ENCODE measurements at places on chromosomes 12 and 14. TPM values are rescaled to one million over a fixed set of nuclear protein-coding genes. Genes with fewer than 3 reads are reported as not detected.
A peak's percentile ranks its signal among the peaks of the same experiment; 100 is the strongest.

CBX5 gene
- polyA plus RNA-seq = 10.5 TPM

DNA sequence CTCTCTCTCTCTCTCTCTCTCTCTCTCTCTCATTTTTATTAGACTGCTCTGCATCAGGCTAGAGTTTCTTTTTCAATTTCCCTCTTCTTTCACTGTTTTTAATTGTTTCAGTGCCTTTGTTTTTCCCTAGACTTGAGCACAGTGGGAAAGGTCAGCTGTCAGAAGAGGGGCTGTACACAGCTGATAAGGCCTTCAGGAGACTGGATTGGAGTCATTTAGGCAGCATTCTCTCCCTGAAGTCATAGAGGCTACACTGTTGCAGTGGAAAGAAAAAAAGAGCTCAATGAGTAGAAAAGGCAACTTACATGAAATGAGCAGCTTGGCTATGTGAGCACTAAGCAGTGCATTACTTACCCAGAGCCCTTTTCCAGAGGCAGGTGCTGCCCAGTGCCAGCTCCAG, 456.9 kb downstream of the NRXN3 start:
- no peak for DNase-seq

GRCh38 chr12:116015525-116015924, 262.0 kb downstream of the MED13L start:
- DNase-seq = peak; percentile 27

DNA sequence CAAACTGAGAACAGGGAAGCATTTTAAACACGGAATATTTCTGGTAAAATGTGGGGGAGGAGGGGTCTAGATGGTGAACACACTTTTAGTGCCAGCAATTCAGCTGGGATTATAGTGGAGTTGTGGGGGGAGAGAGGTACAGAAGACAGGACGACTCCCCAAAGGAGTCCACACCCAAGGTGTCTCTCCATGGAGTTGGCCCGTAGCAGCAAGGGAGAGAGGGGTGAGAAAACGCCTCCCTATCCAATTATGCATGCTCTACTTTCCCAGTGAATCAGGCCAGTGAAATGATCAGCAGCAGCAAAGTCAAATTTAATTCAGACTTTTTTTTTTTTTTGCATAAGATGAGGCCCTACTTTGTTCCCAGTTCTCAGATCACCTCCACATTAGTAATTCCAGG, 38.6 kb downstream of the BTG1 start:
- no peak for DNase-seq

GPX2 gene
- not detected for polyA plus RNA-seq

GRCh38 chr12:123335490-123335889, 29.2 kb downstream of the SBNO1 start:
- DNase-seq = no peak

All from B cell (primary cell).